ENCODE measurements at places on chromosomes 13 and 19.

DNA sequence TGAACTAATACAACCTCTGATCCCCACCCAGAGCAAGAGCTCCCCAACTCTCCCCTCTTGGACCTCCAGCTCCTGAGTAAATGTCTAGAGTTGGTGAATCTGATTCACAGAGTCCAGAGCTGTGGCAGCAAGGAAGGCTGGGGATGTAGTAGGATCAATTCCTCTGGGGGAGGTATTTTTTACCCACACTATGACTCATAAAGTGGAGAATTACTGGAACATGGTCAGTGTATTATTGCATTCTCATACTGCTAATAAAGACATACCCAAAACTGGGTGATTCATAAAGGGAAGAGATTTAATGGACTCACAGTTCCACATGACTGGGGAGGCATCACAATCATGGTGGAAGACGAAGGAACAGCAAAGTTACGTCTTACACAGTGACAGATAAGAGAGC, 496.7 kb downstream of the EFNB2 start:
- peak; percentile 95 for DNase-seq

DNA sequence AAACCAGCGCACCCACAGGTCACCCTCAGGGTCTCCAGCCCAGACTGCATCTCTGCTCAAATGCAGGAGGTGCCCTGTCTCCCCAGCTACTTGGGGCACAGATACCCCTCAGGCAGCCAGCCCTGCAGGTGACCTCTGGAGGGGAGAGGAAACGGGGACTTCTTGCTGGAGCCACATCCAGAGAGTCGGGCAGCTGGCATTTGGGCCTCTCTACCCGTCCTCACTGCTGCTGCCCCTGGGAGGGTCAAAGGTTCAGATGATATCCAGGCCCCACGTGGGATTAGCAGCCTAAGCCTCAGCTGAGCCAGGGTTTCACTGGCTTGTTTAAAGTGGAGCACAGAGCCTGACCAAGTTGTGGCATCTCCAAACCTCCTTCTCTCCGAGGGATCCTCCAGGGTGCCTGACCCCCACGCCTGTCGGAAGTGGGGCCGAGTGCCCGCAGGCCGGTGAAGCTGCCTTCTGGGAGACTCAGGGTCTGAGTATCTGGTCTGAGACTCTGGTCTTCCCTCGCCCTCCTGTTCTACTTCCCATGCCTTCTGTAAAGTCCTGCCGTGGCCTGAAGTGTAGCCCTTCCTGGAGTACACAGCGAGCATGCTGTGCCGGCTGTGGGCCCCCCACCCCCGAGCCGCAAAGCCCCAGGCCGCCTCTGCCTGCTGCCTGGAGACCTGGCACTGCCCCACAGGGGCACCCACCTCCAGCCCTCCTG, 2.1 kb downstream of the RASA3 start:
- DNase-seq: no peak

DNA sequence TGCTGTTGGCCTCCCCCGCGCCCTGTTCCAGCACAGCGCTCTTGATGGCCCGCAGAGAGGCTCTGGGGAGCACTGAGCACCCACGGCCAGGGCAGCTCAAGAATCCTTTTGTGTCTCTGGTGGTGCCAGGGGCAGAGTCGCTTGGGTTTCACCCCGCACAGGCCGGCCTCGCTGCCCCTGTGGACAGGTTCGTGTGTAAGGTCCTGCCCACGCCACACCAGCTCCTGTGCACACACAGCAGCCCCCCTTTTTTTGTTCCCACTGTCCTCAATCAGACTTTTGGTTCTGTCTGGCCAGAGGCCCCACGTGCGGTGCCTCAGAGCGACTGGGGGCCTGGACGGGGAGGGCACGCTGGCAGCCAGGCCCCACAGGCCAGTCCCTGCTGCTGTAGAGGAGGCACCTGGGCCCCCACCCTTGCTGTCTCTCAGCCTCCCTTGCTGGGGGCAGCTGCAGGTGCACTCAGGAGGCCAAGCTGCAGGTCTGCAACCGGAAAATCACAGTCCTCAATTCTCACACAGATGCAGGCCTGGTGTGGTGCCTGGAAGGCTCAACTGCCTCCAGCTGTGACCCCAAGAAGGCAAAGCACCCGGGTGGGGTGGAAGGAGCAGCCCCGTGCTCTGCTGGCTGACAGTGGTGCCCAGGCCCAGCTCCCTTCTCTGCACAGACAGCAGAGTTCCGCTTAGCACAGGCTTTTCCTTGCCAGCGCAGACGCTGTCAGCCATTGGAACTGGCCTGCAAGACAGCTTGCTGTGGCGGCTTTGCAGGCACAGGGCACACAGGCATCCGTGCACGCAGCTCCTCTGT, 12.6 kb upstream of the F7 start:
- no peak for DNase-seq

DNA sequence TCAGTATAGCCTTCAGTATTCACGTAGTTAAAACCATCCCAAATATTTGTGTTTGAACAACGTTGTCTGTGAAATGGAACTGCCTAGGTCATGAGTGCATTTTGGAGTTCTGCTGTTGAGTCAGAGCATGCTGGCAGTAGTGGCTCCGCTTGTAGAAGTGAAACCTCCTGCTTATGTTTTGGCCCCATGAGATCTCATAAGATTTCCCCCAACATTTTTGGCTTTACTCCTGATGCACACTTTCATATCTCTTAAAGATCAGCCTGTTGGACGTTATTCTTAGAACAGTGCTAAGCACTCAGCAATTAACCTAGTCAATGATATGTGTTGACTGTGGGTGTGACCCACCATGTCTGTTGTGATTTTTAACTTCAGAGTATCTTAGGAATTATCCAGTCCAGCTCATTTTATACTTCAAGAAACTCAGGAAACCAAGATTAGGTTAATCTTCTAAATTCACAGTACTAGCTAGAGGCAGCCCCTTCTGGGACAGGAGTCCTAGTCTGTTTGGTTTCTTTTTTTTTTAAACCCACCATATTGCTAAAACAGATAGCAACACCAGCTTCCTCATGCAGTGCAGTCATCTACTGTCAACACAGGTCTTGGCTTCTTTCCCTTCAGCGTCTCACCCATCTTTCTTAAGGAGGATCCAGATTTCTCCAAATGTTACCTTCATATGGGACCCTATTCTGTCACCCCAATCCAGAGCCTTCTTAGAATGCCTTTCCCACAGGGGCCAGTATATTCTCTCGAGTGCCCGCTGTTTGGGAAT, 26.2 kb downstream of the RAP2A start:
- DNase-seq: peak; percentile 29

DNA sequence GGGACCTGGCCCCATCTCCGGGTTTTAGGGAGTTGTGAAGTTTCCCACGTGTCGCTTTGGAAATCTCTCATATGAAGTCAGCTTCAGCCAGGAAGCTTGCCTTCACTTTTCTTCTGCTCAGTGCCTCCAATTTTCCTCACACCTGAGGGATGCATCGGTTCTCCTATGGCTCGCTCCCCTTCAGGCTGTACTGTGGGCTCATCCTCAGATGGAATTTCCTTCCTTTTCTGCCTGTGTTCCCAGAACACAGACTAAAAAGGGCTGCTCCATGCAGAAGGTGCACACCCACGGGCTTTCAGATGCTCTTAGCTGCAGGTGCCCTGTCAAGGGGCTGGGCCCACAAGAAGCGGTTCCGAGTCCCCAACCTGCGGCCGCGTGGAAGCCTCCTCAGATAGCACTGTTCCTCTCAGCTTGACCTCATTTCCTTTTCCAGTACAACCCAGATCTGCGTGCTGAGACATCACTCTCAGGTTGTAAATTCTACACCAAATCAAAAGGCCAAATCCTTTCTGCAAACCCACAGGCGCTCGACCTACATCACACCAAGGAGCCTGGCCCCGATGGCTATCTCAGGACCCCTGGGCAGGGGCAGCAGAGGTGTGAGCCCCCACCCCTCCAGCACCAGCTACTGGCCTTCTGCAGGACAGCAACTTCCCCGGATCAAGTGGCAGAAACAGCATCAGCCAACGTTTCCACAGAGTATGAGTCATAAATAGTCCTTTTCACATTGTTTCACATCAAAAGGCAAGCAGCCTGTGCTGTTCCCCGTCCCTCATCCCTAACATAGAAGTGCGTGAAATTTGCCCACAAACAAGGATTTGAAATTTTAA, 275.9 kb downstream of the ZNF536 start:
- DNase-seq: peak; percentile 19

- DNase-seq: no peak
Measured at GRCh38 chr19:53086949-53087348, 16.3 kb downstream of the ZNF160 start.

DNA sequence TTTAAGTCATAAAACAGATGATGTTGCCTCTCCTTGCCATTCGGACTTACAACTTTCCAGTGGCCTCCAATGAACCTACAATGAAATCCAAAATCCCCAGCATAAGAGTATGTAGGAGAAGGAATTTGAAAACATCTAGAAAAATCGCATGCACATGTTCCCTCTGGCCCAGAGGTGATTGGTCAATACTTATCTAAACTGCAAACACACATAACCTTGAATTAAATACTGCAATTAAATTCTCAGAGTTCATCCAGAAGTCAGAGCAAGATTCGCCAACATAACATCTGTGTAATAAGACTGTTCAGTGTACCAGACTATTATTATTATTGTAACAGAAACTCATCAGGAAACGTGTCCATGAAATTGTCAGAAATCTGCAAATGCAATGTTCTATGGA, 82.2 kb upstream of the USP29 start:
- no peak for DNase-seq

DNA sequence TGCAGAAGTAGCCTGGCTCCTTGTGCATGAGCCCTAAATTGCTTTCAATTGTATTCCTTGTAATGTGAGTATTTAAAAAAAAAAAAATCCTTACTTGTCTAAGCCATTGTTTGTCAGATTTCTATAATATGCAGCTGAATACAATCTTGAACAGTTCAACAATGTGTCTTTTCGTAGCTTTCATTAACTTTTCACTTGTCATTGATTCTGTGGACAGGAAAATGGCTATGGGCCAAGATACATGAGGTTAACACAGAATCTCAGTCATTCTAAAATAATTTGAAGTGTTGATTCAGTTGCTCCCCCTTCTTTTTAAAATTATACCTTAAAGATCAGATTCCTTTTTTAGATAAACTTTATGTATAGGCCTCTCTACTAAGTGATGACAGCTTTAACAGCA, 395.8 kb upstream of the KLF12 start:
- peak; percentile 9 for DNase-seq

- no peak for DNase-seq
Measured at GRCh38 chr13:51825681-51826254, 19.2 kb downstream of the TMEM272 start.

DNA sequence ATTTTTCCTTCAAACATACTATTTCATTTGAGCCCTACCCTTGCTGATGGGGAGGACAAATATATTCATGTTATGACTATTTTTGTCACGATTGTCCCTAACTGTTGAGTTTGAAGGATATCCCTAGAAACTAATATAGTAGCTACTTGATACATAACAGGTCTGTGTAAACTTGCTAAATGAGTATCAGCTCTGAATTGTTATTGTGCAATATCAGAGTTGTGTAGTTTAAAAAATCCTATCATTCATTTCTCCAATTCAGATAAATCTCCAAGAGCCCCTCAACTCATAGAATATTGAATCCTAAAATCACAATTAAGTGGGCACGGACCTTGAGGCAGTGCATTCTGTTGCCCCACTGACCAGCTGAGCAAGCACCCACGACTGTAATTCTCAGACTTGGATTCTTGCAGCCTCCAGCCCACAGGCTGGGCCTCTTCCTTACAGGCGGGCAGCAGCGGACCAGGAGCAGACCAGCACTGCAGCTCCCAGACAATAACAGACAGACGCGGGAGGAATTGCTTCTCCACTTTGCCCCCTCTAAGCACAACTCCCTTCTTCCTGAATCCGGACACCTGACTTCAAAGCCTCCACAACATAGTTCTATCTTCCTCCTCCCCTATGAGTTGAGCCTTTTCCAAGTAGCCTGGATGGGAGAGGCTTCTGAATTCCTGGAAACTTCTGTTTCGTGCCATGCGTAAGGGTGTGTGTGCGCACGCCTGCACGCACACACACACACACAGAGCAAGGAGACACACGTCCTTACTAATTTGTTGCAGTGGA, 337.6 kb upstream of the ARGLU1 start:
- DNase-seq: no peak

DNA sequence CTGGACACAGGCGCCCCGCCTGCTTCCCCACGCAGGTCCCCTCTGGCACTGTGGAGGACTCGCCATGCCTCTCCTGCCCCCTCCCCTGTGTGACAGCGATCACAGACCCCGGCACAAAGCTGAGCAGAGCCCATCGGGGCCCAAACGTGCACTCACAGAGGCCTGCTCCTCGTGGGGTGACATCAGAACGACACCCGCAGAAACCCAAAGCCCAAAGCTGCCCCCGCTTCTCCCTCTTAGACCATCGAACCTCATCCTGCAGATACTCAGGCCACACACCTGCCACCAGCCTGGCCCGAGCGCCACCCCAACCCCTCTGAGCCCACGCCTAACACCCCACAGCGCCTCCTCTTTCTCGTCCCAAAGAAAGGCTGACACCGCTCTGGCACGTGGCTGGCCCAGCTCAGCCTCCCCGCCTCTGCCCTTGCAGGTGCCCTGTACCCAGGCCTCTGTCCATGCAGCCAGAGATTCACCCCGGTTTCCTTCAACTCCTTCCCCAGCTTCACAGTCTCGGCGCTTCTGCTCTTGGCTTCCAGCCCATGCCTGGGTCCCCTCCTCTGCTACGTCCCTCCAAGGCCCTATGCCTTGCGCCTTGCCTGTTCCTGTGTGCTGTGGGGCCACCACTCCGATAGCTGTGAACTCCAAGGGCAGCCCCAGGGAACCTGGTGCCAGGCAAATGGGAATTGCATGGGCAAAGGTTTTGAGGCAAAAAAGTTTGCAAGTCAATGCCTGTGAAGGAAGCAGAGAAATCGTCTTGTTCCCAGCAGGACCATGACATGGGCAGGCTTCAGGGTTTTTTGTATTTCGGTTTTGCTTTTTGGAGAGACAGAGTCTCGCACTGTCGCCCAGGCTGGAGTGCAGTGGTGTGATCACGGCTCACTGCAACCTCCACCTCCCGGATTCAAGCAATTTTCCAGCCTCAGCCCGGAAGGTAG, 831 bp upstream of the CBARP start:
- DNase-seq: no peak

- DNase-seq: no peak
Measured at GRCh38 chr19:48613024-48613851, 1.6 kb downstream of the FAM83E start.

GRCh38 chr13:80055847-80056246, 285.1 kb downstream of the SPRY2 start:
- no peak for DNase-seq

DNA sequence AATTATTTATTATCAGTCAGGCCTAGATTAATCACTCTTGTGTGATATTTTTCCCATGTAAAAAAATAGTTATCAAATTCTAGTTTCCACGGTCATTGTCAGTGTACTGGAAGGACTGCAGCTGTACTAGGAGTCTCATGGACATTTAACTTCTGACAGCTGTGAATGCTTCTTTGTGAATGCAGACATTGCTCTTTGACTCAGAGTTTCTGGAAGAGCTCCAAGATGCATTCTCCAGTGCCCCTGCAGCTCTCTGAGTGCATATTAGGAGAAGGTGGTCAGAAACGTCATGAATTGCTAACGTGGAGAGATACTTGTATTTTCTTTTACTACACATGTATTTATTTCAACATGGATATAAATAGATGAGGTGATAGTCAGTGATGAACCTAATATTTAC, 9.7 kb upstream of the SLITRK5 start:
- peak; percentile 59 for DNase-seq
